CD8-positive, alpha-beta T cell (primary cell): ENCODE measurements at places on chromosomes 4 and X.

GRCh38 chr4:31107362-31107761, 387.2 kb downstream of the PCDH7 start:
- no peak for DNase-seq

DNA sequence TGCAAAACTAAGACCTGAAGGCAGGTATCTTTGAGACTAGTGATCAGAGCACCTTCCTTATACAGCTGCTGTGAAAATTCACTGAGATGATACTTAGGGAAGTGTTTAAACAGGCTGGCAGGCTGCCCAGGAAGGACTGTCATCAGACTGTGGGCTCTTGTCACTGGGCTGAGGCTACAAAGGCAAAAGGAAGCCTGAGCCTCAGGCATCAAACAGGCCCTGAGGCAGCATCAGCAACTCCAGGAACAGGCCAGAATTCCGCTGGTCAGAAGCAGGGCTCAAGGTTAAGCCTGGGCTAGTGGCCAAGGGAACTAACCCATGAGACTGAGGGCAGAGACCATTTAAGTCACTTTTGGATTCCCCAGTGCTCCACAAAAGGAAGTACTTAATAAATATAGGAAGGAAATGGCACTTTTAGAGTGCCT, 12.8 kb downstream of the PJA1 start:
- DNase-seq = no peak

GRCh38 chr4:184681916-184682315, 32.4 kb downstream of the PRIMPOL start:
- no peak for DNase-seq

DNA sequence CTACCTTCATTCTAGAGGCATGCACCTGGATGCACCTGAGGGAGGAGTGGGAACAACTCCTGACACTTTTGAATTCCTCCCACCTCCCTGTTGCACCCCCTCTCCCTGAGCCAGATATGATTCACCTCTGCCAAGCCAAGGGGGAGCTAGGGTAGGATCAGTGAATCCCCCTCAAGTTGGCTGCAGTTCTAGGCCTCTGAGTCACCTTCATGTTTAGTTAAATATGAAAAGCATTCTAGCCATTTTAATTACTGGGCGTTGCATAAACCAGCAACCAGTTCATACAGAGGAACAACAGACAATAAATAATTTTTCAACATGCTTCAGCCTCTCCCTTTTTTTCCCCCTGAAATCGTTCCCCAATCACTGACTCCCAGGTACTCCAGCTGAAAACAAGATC, 1440.2 kb downstream of the ADGRL3 start:
- DNase-seq = no peak

- DNase-seq = peak; percentile 10
These were observed 3.1 kb upstream of the C4orf17 start for GRCh38 chr4:99507762-99508161.

DNA sequence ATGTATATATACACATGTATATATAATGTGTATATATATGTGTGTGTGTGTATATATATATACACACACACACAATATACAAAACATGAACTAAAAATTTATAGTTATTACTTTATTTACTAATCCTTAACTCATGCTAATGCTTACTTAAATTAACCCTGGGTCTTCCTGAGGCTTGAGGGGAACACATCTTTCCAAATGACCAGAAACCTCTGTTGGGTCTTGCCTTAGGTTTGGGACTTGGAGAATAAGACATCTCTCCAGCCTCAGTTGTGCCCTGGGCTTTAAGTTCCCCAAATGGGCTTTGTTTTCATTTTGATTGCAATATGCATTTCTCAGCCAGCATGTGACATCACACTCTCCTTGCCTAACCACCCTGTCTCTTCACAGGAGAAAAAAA, 7.7 kb downstream of the GEMIN8 start:
- DNase-seq = no peak

DNA sequence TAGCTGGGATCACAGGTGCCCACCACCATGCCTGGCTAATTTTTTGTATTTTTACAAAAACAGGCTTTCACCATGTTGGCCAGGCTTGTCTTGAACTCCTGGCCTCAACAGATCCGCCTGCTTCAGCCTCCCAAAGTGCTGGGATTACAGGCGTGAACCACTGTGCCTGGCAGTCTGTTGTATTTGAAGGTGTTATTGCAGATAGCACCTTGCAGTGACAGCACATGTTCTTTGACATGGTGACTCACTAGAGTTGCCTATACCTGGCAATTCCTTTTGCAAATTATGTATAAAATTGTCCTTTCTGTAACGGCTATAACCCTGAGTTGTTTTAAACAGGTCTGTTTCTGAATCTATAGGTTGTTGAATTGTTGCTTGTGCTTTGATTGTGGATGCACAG, 7.9 kb downstream of the OGT start:
- no peak for DNase-seq

GRCh38 chr4:33785843-33786242, 2458.5 kb downstream of the ARAP2 start:
- DNase-seq = no peak

DNA sequence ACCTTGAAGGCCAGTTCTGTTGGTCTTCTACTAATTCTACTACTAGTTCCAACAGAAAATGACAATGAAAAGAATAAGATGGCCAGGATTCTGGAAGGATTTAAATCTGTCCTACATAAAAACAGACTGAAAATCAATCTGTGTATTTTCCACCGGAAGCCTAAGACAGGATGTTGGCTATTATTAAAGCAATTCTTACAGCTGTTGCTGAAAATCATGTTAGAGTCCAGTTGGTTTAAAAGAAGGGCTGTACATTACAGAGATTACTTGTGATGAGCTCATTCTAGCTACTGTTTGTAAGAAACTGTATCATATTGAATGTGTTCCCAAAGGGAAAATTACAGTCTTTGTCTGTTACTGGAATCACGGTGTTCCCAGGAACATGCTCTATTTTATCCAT, 54.8 kb upstream of the MAGEB16 start:
- no peak for DNase-seq

- DNase-seq = no peak
These were observed 95.8 kb downstream of the COL25A1 start for GRCh38 chr4:109206620-109207019.

GRCh38 chr4:163484906-163485305, 9.6 kb upstream of the TMA16 start:
- peak; percentile 35 for DNase-seq

- no peak for DNase-seq
These were observed 63.8 kb upstream of the TAPT1 start for GRCh38 chr4:16289897-16290554.

GRCh38 chr4:16995451-16995850, 97.0 kb upstream of the LDB2 start:
- no peak for DNase-seq

- no peak for DNase-seq
These were observed 14.3 kb downstream of the CBR4 start for GRCh38 chr4:168995537-168996295.

- no peak for DNase-seq
These were observed at the start of gene MAGEB6B for GRCh38 chrX:26160301-26160700. Gene MAGEB6B (plus strand): TSS chrX:26160601. CDS start chrX:26160601, 0 bp downstream.

- no peak for DNase-seq
These were observed 21.6 kb downstream of the NYX start for GRCh38 chrX:41468647-41469323.

DNA sequence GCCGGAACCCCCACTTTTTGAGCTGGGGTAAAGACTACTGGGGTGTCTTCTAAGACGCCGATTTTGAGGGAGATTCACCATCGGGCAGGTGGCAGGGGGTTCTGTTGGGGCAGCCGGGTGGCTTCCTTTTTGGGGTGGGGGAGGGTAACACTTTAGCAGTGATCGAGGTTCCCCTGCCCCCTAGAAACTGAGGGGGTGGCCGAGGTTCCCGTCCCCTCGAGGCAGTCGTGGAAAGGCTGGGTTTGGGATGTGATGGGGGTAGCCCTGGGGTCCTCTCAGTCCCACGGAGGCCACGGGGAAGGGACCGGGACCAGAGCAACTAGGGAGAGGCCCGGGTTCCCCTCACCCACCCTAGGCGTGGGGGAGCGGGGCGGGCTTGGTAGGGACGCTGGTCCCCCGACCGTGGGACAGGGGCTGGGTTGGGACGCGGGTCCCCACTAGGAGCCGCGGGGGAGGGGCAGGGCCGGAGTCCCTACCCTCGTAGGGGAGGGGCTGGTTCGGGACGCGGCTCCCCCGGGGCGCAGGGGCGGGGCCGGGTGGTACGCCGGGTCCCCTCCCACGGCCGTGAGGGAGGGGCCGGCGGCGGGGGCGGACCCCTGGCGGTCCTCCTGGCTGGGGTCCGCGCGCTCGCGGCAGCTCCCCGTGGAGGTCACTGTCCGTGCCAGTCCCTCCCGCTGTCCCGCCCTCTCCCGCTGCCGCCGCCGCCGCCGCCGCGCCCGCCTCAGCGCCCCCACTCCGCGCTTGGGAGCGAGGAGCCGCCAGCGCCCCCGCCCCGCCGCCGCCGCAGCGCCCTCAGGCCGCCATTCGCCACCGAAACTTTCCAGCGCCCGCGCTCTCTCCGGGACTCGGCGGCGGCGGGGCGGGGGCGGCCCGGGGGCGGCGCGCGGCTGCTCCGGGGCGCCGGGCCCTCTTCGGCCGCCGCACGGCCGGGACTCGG, at the start of gene TBL1X:
Gene TBL1X, plus strand, starts transcription at position 624 of the 937 bp plus-strand sequence. CDS start 188,529 bp downstream, outside the sequence.
- DNase-seq = peak; percentile 67

- no peak for DNase-seq
These were observed 60.5 kb upstream of the TRIM2 start for GRCh38 chr4:153143527-153144348.

- no peak for DNase-seq
These were observed 75.9 kb upstream of the ENPP6 start for GRCh38 chr4:184293552-184293951.

GRCh38 chrX:19746919-19747651, 140.3 kb downstream of the SH3KBP1 start:
- DNase-seq = no peak

DNA sequence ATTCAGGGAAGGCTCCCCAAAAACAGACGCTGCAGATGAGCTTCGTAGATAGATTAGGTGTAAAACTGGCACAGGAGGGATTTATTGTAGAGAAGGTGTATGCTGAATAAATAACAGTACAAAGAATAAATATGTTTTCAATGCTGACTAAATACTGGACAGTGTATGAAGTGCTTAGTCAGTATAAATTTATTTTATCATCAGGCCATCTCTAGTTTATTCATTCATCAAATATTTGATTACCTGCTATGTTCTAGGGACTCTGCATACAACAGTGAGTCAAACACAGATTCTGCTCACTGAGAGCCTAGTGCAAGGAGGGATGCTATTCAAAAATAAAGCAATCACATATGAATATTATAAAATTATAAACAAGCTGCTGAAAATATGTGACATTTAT, 63.6 kb upstream of the TSPAN5 start:
- no peak for DNase-seq

GRCh38 chrX:41677183-41678060, 11.4 kb upstream of the GPR34 start:
- DNase-seq = no peak

DNA sequence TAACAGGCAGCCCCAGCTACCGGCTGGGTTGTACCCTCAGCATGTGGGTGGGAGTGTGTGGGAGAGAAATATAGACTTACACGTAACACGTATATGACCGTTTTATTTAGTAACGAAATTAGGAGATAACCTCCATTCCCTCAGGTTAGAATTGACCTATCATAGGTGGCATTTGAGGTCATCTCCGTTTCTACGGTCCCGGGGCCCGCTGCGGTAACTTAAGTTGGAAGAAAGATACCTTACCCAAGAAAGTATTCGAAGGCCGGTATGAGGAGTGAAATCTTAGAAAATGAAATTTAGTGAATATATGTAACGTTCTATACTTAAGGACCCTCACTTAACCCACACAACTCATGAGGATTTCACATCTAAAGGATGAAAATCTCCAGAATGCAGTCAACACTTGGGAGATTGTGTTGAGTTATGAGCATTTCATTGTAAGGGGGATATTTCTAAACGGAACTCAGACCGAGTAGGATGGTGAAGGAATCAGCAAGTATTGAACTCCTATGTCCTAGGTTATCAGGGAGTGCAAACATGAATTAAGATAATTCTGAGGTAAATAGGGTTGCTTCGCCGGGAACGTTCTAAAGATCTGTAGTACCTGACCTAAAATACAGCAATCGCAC, 891 bp downstream of the CISD2 start:
- DNase-seq = no peak

DNA sequence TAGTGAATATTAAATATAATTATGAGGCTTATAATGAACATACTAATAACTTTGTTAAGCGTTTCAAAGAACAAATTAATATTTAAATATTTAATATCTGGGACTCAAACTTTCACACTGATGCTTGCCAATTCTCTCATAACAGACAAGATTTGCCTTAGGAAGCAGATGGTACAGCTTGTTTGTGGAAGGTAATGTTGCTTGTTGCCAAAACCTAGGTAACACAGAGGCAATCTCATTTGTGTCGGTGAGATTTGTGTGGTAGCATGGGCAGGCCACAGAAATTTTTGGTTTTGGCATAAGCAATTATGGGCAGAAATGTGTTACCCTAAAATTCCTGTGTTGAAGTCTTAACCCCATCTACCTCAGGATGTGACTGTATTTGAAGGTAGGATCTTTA, 114.9 kb upstream of the AFF2 start:
- DNase-seq = no peak

DNA sequence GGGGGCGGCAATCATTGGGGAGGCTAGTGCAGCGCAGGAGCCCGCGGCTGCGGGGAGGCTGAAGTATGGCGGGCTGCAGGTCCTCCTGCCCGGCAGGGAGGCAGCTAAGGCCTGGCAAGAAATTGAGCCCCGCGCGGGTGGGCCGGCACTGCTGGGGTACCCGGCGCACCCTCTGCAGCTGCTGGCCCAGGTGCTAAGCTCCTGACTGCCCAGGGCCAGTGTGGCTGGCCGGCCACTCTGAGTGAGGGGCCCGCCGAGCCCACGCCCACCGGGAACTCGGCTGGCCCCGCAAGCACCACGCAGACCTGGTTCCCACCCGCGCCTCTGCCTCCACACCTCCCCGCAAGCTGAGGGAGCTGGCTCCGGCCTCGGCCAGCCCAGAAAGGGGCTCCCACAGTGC, 94.9 kb downstream of the SLC39A8 start:
- no peak for DNase-seq

DNA sequence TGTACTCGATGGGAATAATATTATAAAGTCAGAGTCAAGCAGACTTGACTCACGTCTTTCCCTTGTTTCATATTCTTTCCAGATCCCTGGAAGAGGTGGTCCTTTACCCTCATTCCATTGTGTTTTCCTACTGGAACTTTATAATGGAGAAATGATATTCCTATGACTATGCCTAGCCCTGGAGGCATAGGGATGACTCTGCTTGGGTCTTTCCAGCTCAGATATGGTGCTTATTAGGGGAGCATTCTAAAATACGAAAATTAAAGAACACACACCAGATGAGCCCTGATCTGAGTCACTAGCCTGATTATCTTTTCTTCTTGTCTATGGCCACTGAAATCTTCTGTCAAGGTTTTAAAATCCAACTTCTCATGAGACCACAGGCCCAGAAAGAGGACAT, 231.4 kb downstream of the ANKRD50 start:
- DNase-seq = no peak

DNA sequence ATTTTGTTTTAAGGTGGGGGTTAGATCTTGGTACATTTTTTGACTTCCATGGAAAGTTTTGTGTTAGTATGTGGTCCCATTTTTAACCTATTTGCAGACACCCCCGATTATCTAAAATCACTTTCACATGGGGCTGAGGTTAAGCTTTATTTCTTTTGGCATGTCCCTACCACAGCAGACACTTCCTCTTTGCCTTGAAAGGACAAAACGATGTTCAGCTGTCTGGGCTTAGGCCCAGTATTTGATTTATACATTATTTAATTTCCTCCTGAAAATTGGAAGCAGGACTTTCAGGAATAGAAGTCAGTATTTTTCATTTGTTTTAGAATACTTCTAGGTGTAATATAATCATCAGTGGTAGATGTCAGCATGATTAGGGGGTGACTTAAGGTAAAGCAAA, 112.4 kb upstream of the SPRY1 start:
- DNase-seq = no peak

- no peak for DNase-seq
These were observed 713.4 kb downstream of the PCDH18 start for GRCh38 chr4:136818811-136819330.
